Spleen (tissue), 13 donors: ENCODE measurements at places on chromosomes 3 and 15. TPM values are rescaled to one million over a fixed set of nuclear protein-coding genes. Genes with fewer than 3 reads are reported as not detected.

The ETV5 gene
- total RNA-seq, result 43.3 TPM

The DNAJA4 gene
- total RNA-seq, result 15.0 TPM

The NRROS gene
- 35.2 TPM for total RNA-seq

The ROPN1B gene
- total RNA-seq, result not detected

The PLA2G4F gene
- not detected for total RNA-seq

The CPA3 gene
- 5.6 TPM for total RNA-seq

The ZNF662 gene
- total RNA-seq, result 2.9 TPM

The GUCA1C gene
- total RNA-seq, result not detected

The EID1 gene
- 128 TPM for total RNA-seq

- no peak overlapping the region for H3K4me3 ChIP-seq
- no peaks in the 10 kb centered on the region for H3K27me3 ChIP-seq
- H3K4me1 ChIP-seq, result peaks cover 31% of the 10 kb centered on the region
- no peaks in the 10 kb centered on the region for H3K36me3 ChIP-seq
- peak overlapping the region; percentile 6 for H3K27ac ChIP-seq
Observed at GRCh38 chr3:16437640-16438039, 75.9 kb downstream of the RFTN1 start.

GRCh38 chr3:146343551-146343950 is 92.6 kb upstream of the PLSCR4 start:
- no peaks in the 10 kb centered on the region for H3K4me1 ChIP-seq
- no peak for DNase-seq
- no peaks in the 10 kb centered on the region for H3K27me3 ChIP-seq
- H3K4me3 ChIP-seq, result no peak overlapping the region

GRCh38 chr3:53240989-53241972 is 14.5 kb downstream of the TKT start:
- H3K4me1 ChIP-seq, result peaks cover 46% of the 10 kb centered on the region
- no peaks in the 10 kb centered on the region for H3K27me3 ChIP-seq

- no peaks in the 10 kb centered on the region for H3K36me3 ChIP-seq
- H3K4me1 ChIP-seq, result peaks cover 12% of the 10 kb centered on the region
- no peaks in the 10 kb centered on the region for H3K27me3 ChIP-seq
- no peak overlapping the region for H3K27ac ChIP-seq
- H3K4me3 ChIP-seq, result no peak overlapping the region
Observed at GRCh38 chr15:25670025-25670554, 193.0 kb downstream of the ATP10A start.

DNA sequence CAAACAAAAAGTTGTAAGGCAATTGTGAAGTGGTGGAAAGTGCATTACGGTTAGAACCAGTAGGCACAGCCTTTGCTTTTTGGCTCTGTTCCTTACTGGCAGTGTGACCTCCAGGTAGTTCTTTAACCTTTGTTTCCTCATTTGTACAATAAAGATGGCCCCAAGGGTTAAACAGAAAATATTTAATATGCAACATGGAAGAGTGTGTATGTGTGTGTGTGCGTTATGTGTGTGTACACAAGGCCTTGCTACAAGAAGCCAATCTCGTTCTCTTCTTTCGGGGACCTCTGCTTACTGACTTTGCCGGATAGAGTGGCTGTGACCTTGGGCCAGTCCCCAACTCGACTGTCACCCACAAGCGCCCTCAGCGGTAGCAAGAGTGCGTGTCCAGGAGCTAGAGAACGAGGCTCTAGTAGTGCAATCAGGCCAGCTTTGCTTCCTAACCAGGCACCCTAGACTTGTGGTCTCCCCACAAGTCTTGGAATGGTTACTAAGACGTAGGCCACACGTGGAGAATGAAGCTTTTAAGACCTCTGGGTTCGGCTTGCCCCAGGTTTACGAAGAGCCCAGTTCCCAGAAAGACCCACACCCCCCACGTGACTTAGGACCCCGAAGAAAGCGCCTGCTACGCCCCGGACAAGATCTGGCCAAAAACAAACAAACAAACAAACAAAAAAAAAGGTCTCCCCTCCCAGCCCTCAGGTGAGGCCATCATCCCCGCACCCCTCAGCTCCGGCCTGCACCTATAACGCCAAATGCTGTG is 593 bp downstream of the CIAO2A start:
- no peaks in the 10 kb centered on the region for H3K36me3 ChIP-seq
- no peaks in the 10 kb centered on the region for H3K27me3 ChIP-seq
- H3K4me3 ChIP-seq, result peak overlapping the region; percentile 85
- peak overlapping the region; percentile 97 for H3K27ac ChIP-seq
- DNase-seq, result peak; percentile 88
- H3K4me1 ChIP-seq, result peaks cover 79% of the 10 kb centered on the region

- H3K27me3 ChIP-seq, result no peaks in the 10 kb centered on the region
- H3K4me1 ChIP-seq, result peaks cover 50% of the 10 kb centered on the region
- H3K27ac ChIP-seq, result peak overlapping the region; percentile 100
- DNase-seq, result no peak
Observed at GRCh38 chr3:36989005-36989404, 3.9 kb downstream of the EPM2AIP1 start.

DNA sequence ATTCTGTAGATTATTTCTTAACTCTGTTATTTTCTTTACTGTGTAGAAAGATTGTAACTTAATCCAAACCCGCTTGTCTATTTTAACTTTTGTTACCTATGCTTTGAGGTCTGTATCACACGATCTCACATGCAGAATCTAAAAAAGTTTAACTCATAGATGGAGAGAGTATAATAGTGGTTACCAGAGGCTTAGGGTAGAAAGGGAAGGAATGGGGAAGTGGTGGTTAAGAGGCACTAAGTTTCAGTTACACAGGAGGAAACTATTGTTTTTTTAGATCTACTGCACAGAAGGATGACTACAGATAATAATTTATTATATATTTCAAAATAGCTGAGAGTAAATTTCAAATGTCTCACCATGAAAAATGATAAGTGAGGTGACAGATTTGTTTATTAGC is 515.2 kb downstream of the RSL24D1 start:
- no peak for DNase-seq
- H3K4me3 ChIP-seq, result no peak overlapping the region
- no peak overlapping the region for H3K27ac ChIP-seq
- no peaks in the 10 kb centered on the region for H3K4me1 ChIP-seq
- no peaks in the 10 kb centered on the region for H3K36me3 ChIP-seq

DNA sequence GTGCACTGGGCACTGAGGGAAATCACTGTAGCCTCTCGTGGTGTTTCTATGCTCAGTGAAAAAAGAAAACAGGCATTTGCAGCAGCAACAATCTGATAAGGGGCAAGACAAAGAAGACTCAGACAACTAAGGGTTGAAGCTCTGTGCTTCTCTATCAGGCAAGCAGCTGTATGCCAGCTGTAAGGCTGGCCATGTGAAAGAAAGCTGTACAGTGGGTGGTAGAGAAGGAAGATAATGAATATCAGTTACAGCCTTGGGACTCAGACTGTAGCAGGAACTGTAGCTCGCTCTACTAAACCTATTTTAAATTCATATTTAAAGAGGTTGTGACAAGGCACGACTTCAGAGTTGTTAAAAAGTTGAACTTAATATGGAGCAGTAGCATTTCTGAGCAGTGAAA is 76.3 kb downstream of the VGLL3 start:
- H3K36me3 ChIP-seq, result no peaks in the 10 kb centered on the region
- no peak for DNase-seq
- no peak overlapping the region for H3K4me3 ChIP-seq
- H3K27ac ChIP-seq, result no peak overlapping the region

GRCh38 chr3:14137445-14137844 is 12.6 kb downstream of the TMEM43 start:
- H3K27ac ChIP-seq, result no peak overlapping the region
- peaks cover 15% of the 10 kb centered on the region for H3K4me1 ChIP-seq
- no peaks in the 10 kb centered on the region for H3K27me3 ChIP-seq
- DNase-seq, result no peak
- peaks cover 52% of the 10 kb centered on the region for H3K36me3 ChIP-seq

- no peak for DNase-seq
- H3K4me1 ChIP-seq, result peaks cover 15% of the 10 kb centered on the region
- peak overlapping the region; percentile 82 for H3K27ac ChIP-seq
- H3K27me3 ChIP-seq, result no peaks in the 10 kb centered on the region
- H3K4me3 ChIP-seq, result peak overlapping the region; percentile 34
- no peaks in the 10 kb centered on the region for H3K36me3 ChIP-seq
Observed at GRCh38 chr3:46408853-46409252, 1.8 kb downstream of the CCRL2 start.

DNA sequence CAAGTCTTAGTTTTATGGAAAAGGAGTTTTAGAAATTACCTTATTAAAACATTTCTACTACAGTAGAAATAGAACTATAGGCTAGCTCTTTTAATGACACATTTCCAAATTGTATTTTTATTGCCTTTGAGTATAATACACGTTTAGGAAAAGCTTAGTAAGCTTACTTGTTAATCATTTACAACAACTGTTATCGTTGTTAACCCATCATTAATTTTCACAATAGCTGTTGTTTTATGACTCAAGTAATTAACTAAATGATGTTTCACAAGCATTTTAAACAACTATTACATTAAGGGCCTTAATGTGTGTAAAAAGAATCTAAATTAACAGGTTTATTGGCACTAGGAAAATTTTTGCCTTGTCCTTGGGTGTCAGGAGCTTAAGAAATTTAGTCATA is 120.5 kb upstream of the THRB start:
- no peak for DNase-seq
- H3K27me3 ChIP-seq, result no peaks in the 10 kb centered on the region
- H3K4me1 ChIP-seq, result no peaks in the 10 kb centered on the region
- H3K27ac ChIP-seq, result no peak overlapping the region
- no peak overlapping the region for H3K4me3 ChIP-seq

DNA sequence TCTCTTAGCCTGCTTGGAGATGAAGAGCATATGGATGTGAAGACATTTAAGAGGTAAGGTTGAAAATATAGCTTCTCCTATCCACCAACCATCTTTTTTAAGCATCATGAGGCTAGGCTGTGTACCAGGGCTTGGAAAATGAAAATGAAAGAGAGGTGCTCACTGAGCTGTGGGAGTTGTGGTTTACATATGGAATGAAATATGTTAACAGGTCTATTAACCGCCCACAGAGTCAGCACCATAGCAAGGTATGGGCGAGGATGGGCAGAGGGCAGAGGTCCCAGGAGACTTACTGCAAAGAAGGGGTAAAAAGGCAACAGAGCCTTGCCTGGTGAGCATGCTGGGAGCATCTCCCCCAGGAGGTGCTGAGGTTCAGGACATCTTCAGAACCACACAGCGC is 273.1 kb downstream of the GABRG3 start:
- H3K27ac ChIP-seq, result no peak overlapping the region
- H3K27me3 ChIP-seq, result no peaks in the 10 kb centered on the region
- no peak for DNase-seq
- H3K36me3 ChIP-seq, result no peaks in the 10 kb centered on the region
- no peak overlapping the region for H3K4me3 ChIP-seq
- H3K4me1 ChIP-seq, result no peaks in the 10 kb centered on the region

DNA sequence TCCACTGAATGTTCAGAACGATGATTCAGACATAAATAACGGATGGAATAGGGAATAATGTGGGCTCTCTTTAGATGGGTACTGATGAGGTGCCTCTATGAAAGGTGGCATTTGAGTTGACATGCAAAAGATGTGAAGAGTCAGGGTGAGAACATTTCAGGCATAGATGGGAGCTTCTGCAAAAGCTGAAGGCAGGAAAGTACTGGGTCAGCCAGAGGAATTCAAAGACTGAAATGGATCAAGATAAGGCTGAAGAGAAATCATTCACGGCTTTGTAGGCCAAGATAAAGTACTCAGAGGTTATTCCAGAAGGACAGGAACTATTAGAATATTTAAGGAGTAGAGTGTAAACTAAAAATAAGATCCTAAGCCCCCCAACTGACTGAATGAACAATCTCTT is 189.6 kb upstream of the MCTP2 start:
- H3K4me3 ChIP-seq, result no peak overlapping the region
- H3K4me1 ChIP-seq, result no peaks in the 10 kb centered on the region
- DNase-seq, result no peak
- H3K27ac ChIP-seq, result no peak overlapping the region
- no peaks in the 10 kb centered on the region for H3K27me3 ChIP-seq
- no peaks in the 10 kb centered on the region for H3K36me3 ChIP-seq

DNA sequence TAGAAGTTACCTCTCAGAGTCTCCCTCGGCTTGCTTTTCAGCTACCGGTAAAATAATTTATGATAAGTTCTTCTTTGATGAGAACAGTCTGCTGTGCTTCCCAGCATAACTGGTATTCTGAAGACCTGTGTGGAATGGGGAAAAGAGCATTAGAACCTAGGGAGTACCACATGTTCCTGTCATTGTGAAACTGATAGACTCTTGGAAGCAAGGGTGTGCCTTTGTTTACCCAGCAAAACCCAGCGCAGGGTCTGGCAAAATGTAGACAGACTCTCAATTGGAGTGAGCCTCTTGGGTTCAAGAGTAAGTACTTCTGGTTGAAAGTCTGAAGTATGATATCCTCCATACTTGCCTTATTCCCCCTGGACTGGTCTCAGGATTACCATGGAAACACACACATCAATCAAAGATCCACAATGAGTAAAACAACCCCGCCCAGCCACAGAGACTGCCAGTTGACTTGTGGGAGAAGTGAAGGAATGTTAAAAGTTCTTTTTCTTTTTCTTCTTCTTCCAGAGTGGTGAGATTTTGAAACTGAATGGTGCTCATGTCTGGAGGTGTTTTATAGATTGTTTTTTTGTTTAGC is 652.4 kb upstream of the NAALADL2 start:
- no peak for DNase-seq
- no peak overlapping the region for H3K4me3 ChIP-seq
- no peaks in the 10 kb centered on the region for H3K27me3 ChIP-seq
- no peak overlapping the region for H3K27ac ChIP-seq
- H3K4me1 ChIP-seq, result no peaks in the 10 kb centered on the region

GRCh38 chr3:9369508-9369907 is 6.7 kb downstream of the THUMPD3 start:
- peaks cover 3% of the 10 kb centered on the region for H3K4me1 ChIP-seq
- peaks cover 82% of the 10 kb centered on the region for H3K36me3 ChIP-seq
- H3K4me3 ChIP-seq, result no peak overlapping the region
- H3K27ac ChIP-seq, result no peak overlapping the region
- no peak for DNase-seq
- no peaks in the 10 kb centered on the region for H3K27me3 ChIP-seq

DNA sequence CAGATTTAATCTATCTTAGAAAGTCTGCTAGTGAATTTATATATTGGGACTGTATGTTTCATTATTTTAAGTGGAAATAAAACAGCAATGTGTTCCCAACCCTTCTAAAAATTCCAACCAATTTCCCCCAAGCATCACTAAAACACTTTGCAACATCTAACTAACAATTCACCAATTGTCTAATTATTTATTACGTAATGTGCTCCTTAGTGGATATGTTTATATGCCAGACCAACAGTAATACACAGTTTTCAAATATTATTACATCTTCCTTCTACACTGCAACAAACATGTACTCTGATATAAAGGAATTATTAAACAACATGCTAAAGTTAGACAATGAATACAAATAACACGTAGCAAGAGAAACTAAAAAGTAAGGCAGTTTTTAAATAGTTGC is 262.6 kb upstream of the THBS1 start:
- DNase-seq, result no peak
- no peak overlapping the region for H3K4me3 ChIP-seq
- peaks cover 4% of the 10 kb centered on the region for H3K4me1 ChIP-seq
- no peaks in the 10 kb centered on the region for H3K27me3 ChIP-seq

- peaks cover 10% of the 10 kb centered on the region for H3K4me1 ChIP-seq
- no peaks in the 10 kb centered on the region for H3K36me3 ChIP-seq
- no peak for DNase-seq
- H3K4me3 ChIP-seq, result no peak overlapping the region
- no peaks in the 10 kb centered on the region for H3K27me3 ChIP-seq
Observed at GRCh38 chr3:54357301-54357700, 234.9 kb downstream of the CACNA2D3 start.

GRCh38 chr3:108437439-108437838 is 73.0 kb downstream of the MYH15 start:
- no peaks in the 10 kb centered on the region for H3K4me1 ChIP-seq
- DNase-seq, result no peak
- H3K36me3 ChIP-seq, result no peaks in the 10 kb centered on the region
- no peak overlapping the region for H3K4me3 ChIP-seq
- H3K27me3 ChIP-seq, result no peaks in the 10 kb centered on the region
